Amniotic epithelial cell (primary cell): ENCODE measurements at places on chromosomes 4 and X.

DNA sequence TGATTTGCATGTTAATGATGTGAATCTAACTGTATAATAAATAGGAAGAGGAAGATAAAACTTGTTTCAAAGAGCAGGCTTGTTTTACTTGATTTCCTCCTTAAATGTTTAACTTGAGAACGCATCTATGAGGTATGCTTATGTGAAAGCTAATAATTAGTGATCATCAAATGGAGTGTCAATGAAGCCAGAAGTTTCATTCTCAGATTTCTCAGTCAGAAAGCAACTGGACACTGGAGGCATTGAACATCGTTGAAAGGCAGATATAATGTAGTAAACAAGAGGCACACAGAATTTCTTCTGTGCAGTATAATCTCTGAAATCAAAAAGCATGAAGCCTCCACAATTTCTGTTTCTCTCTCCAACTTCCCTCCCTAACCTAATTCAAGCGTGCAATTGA lies 672.9 kb downstream of the ADGRL3 start:
- no peak for DNase-seq

GRCh38 chrX:65451663-65452062 lies 82.9 kb downstream of the LAS1L start:
- DNase-seq = peak; percentile 0

DNA sequence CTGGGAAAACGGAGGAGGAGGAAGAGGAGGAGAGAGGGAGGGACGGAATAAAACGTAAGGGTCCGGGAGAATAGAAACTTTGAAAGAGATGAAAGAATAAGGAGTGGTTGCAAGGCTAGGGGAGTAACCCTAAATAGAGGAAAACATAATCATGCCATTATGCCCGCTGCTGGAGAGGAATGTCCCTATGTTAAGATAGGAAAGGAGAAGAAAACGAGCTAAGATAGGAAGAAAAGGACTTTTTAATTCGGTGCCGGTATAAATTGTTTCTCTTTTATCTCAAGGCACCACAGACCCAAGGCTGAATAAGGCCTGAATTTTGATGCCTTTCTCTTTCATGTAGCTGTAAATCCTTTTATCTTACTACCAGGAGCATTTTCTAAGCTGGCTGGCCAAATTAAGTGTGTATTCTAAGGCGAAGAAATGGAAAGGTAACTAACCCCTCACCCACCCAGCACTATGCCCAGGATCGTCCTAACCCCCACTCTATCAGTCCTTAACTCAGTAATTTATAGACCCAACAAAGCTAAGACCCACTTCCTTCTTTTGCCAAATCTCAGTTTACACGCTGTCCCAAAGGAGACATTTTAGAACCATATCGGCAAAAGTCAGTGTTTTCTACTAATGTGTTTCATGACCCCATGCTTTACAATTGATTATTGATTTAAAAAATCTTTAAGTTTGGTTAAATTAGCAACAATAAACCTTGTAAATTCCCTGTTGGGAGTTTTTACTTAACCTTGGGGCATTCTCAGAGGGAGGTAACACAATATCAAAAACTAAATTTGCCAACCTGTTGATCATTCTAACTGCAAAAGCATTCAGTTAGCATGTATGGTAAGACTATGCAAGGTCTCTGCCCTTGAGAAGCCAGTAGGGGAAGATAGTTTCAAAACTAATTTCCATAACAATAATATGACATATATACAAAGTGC lies 1.1 kb upstream of the CUL4B start:
- DNase-seq = no peak

GRCh38 chr4:26239801-26240200 lies 81.0 kb upstream of the RBPJ start:
- no peak for DNase-seq

DNA sequence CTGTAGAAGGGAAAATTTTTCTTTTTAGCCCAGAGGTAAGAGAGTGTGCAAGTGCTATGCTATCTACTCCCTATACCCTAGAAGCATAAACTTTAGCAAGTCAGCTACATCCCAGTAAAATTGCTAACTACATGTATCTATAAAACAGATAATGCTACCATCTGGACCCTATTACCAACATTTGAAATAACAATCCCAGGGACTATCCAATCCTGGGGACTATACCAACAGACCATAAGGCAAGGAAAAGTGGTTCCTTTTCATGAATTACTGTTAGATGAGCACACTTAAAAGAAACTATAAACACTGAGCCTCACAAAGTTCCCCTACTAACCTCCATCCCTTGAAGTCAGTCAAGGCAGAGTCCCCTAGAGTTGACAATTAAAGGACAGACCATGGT lies 213.6 kb upstream of the VEGFC start:
- no peak for DNase-seq

DNA sequence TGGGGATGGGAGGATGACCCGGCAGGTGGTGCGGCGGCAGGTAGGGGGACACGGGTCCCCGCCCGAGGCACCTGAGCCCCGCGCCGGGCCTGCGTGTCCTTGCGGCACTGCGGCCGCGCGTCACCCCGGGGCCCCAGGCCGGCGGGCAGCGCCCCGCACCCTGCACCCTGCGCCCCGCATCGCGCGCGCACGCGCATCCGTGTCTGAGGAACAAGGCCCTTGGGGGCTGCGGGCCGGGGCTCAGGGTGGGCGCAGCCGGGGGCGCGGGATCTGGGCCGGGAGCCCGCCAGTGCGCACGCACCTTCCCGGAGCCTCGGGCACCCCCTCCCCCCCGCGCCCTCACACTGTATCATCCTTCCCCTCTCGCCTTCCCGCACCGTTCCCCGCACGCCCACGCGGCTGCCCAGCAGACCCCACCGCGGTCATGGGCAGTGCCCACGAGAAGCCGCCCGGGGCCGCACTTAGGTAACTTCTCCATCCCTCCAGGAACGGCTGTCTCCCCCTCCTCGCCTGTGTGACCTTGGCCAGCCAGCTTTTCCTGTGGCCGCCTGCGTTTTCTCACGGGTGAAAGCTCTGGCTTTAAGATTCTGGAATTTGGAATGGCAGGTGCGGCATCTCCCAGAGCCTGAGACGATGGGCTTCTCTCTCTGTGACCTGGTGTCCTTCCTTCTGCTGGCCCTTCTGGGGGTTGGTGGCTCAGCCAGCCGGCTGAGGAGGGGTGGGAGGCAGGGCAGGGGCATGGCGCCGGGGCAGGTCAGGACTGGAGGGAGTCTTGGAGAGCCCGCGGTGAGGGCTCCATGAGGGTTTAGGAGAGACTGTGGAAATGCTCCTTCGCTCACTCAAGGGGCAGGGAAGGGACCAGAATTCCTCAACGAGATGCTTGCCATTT lies 748 bp downstream of the ATP2B3 start:
- no peak for DNase-seq
